CMK (cell line): ENCODE measurements at places on chromosomes 11 and 22.

- DNase-seq = no peak
Measured at GRCh38 chr22:46002757-46003270, 25.9 kb upstream of the WNT7B start.

- peak; percentile 35 for DNase-seq
Measured at GRCh38 chr11:63635762-63636465, 21.7 kb upstream of the PLAAT3 start.

DNA sequence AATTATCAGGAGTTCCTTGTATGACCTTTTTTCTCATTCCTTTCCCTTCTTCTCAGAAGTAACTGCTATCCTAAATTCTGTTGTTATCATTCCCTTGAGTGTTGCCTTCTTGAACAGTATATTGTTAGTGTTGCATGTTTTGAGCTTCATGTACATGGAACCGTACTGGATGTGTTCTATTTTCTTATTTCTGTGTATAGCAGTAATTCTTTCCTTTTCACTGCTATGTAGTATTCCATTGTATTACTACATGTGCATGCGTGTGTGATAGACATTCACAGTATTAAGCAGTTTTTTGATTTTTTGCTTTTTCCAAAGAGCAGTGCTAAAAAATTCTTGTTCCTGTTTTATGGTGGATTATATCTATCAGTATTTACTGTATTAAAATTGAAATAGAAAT, 90.3 kb upstream of the RAB1B start:
- no peak for DNase-seq

- DNase-seq = peak; percentile 85
Measured at GRCh38 chr22:30435674-30436126, 10.1 kb downstream of the MTFP1 start.

DNA sequence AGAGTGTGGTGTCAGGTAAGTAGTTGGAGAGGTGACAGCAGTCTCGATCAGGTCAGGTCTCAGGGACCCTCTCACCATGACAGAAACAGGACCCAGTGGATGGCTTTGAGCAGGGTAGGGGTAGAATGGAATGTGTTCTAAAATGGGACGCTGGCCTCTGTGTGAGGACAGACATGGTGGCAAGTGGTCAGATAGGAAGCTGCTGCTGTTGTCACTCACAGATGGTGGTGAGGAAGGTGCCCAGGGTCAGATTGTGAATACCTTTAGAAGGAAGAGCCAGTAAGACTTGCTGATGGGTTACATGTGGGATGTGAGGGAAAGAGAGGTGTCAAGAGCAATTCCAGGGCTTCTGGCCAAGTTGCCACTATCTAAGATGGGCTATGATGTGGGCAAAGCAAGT, 596.3 kb downstream of the NTM start:
- DNase-seq = no peak

GRCh38 chr11:133104009-133104744, 428.1 kb downstream of the OPCML start:
- no peak for DNase-seq

- no peak for DNase-seq
Measured at GRCh38 chr11:100403816-100404215, 283.3 kb upstream of the ARHGAP42 start.

GRCh38 chr11:72589802-72590761, 84.1 kb downstream of the PDE2A start:
- peak; percentile 59 for DNase-seq

DNA sequence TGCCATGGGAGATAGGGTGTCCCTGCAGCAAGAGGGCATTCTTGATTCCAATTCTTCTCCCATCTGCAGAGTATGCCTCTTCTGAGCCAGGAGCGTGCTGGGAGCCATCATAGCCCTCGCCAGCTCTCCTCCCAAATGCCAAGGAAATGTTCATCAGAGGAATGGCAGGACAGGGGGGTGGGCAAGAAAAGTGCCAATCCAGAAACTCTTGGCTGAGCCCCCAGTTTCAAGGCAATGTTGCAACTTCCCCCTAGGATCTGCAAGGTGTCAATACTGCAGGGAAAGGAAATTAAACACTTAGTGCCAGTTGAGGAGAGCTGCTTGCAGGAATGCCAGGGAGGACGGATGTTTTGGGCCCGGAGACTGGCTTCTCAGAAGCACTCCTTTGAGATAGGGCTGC, 94.8 kb upstream of the PRDM11 start:
- DNase-seq = no peak

- no peak for DNase-seq
Measured at GRCh38 chr22:38172832-38173640, 8.6 kb downstream of the PLA2G6 start.

- DNase-seq = no peak
Measured at GRCh38 chr11:19842505-19842904, 129.9 kb downstream of the NAV2 start.

DNA sequence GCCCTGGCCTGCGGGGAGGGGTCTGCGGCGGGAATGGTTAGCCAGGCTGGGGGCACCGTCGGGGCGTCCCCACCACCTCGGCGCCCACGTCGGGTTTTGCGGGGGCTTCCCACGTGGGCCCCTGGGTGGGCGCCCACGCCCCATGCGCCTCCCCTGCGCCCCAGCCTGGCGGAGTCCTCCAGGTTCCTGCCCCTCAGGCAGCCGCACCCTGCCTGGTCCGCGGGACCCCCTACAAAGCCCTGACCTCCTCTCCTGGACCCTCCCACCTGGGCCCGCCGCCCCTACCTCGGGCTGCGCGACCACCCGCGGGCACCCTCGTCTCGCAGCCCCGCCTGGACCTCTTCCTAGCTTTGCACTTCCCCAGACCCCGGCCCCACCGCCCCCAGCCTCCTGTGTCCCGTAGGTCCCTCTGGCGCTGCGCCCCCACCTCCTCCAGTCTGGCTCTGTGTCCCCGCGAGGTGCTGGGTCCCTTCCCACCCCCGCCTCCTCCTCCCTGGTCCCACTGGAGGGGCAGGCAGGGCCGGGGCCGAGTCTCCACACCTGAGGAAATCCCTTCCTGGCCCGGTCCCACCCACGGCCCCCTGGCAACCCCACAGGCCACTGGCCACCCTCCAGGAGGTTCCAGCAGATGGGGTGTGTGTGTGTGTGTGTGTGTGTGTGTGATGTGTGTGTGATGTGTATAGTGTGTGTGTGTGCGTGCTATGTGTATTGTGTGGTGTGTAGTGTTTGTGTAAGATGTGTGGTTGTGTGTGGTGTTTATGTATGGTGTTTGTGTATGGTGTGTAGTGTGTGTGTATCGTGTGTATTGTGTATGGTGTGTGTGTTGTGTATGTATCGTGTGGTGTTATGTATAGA, 11.8 kb downstream of the PIM3 start:
- no peak for DNase-seq

- DNase-seq = peak; percentile 72
Measured at GRCh38 chr11:62553080-62553838, 6.7 kb upstream of the AHNAK start.

DNA sequence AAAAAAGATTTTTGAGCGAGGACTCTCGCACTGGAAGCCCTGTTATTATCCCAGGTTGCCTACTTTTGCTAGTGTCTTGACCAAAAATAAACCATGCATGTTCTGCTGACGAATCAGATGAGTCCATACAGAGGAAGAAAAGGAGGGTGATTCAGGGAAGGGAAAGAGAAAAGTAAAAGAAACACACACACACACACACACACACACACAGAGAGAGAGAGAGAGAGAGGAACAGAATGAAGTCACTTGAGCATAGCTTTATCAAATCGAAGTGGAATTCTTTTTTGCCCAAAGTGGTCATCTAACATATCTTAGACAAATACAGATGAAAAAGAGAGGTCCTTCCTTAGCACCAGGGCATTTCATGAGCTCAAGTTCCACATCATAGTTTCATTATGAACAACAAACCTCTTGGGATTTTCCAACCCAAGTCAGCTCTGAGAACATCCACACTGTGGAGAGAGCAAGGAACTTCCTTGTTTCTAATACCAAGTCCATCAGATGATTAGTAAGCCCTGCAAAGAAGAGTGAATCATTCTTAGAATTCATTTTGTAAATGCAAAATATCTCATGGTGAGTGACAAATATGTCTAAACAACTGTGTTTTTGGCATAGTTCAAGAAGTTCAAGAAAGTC, 7.7 kb upstream of the MMP12 start:
- no peak for DNase-seq

GRCh38 chr11:45723397-45723796, 58.0 kb upstream of the CHST1 start:
- no peak for DNase-seq

DNA sequence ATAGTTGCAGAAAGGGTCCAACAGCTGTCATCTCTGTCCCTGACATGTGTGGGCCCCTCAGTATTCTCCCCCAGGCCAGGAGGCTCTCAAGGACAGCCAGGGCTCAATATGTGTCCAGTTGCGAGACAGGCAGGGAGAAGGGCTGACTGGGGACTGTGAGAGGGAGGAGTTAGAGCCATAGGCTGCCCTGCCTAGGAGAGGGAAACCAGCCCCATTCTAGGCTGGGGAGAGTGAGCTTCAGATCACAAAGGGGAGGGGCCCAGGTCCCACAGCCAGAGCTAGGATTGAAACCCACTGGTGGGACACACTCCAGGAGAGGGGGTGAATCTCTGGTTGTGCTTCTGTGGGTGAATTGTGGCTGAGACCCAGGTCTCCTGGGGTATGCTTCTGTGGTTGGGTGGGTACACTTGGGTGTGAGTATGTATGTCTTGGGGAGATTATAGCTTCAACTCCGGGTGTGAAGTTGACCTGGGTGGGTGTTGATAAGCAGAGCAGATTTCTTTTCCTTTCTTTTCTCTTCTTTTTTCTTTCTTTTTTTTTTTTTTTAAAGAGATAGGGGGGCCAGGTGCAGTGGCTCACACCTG, 2.1 kb upstream of the CARNS1 start:
- no peak for DNase-seq

GRCh38 chr11:102226702-102227490, 90.4 kb upstream of the BIRC3 start:
- DNase-seq = no peak

GRCh38 chr11:11491589-11491988, 130.2 kb downstream of the GALNT18 start:
- no peak for DNase-seq
